ENCODE measurements at places on chromosomes 1 and 21.

DNA sequence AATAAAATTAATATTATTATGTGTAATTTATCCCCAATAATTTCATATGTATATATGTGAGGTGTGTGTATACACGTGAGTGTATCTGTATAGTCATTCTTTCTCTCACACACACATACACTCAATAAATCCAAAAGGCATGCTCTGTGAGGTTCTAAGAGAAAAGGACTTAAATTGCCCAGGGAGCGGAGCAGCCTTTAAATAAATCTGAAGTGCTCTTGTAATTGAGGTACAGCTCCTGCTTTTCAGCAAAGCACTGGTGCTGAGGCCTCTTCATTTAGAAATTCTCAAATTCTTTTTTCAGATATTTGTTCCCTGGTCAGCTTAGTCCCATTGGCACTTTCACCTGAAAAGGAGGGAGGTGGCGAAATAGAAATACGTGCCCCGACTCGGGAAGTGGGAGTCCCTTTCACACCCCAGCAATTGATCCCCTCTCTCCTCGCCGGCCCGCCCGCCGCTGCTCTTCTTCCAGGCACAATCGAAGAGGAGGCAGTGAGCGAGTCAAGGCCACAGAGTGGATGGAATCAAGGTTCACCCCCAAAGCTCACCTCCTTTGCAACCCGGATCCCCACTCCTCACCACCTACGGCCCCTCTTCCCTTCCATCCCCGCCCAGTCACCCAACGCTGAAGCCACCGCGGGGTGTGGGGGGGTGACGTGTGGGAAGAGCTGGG lies 944 bp downstream of the PLPPR5 start:
- no peak for DNase-seq

GRCh38 chr1:57599236-57599994 lies 175.6 kb upstream of the DAB1 start:
- DNase-seq, result no peak

DNA sequence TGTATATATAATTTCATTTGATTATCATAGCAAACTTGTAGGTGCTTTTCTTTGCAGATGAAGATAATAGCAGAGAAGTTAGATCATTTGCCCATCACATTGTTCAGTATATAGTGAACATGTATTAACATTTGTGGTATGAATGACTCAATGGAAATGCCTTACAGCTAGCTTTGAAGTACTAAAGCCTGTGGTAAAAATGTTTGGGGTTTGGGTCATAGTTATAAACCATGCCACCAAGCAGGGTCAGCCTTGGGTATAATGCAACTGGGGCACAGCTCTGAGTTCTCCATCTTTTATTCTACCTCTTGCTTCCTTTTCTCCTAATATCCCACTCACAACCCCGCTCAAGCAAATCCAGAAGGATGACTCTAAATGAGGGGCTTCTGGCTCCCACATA lies 141.6 kb downstream of the KCNT2 start:
- no peak for DNase-seq

- no peak for DNase-seq
These were observed 72.8 kb upstream of the PAX7 start for GRCh38 chr1:18557621-18558465.

DNA sequence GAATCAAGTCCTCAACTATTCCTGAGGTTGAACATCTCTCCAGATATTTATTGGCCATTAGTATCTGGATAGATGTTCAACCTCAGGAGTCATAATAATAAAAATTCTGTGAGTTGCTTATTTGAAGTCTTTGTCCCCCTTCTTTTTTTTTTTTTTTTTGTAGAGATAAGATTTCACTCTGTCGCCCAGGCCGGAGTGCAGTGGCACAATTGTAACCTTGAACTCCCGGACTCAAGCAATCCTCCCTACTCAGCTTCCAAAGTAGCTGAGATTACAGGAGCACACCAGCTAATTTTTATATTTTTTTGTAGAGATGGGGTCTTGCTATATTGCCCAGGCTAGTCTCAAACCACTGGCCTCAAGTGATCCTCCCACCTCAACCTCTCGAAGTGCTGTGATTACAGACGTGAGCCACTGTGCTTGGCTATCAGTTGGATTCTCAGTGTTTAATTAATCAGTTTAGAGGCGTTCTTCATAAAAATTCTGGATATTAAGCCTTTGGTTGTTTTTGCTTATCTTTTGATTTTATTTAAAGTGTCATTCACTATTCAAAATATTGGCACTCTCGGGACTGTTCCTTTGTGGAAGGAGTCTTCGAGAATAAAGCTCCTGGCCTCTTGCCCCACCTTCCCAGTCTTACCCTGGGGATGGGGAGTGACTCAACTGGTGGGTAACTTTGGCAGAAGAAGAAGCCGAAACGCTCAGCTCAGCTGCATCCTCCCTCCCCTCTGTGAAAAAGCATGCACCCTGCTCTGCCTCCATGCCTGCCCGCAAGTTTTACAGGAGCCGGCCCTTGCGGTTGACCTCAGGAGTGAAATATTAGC lies 11.2 kb upstream of the HYI start:
- DNase-seq, result no peak

GRCh38 chr1:199009447-199009846 lies 370.6 kb downstream of the PTPRC start:
- DNase-seq, result no peak
